ENCODE measurements at places on chromosomes 2 and 18.
A peak's percentile ranks its signal among the peaks of the same experiment; 100 is the strongest.

DNA sequence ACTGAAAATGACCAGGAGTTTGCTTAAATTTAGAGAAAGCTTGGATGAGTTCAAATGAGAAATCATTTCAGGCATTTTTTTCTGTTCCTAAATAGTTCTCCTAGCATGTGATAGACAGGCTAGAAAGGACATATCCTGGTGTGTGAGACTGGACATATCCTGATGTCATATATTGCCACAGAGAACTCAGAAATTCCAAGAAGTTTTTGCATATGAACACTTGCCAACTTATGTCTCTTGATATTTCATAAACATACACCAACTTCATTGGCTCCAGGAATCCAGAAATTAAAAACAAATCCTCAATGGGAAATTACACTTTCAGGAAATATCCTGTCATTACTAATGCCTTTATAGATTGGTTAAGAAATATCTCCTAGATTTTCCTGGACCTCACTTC, 2.9 kb upstream of the SERPINB4 start:
- DNase-seq: peak; percentile 7

- DNase-seq: peak; percentile 51
These were observed 85.0 kb upstream of the TACR1 start for GRCh38 chr2:75284345-75284744.

GRCh38 chr2:224860786-224861185, 144.6 kb upstream of the CCDC195 start:
- DNase-seq: no peak

- no peak for DNase-seq
These were observed 246.2 kb downstream of the SOCS6 start for GRCh38 chr18:70535041-70535440.

DNA sequence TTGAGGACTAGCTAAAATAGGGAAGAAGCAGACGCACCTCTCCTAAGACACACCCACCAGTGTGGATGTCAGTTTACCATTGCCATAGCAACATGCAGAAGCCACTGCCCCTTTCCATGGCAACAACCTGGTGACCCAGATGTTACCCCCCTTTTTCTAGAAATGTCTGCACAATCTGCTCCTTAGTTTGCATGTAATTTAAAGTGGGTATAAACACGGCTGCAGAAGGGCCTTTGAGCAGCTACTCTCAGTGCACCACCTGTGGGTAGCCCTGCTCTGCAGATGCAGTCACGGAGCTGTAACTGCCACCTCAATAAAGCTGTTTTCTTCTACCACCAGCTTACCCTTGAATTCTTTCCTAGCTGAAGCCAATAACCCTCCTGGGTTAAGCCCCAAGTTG, 87.1 kb downstream of the FBXO15 start:
- no peak for DNase-seq

DNA sequence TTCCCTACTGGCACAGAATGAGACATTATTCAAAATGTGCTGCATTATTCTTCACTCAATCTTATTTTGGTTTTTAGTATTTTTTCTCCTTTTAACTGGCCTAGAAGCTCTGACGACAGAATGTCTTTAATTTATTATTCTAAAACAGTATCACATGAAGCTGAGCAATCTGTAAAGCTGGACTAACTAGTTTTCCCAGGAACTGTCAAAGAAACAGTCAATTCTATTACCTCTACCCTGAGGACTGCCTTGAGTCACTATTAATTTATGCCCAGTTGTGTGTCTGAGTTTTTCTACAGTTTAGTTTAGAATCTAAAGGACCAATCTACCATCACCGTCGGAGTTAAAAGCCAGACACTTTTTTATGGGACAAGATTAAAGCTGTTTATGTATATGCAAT, 31.6 kb downstream of the MBD2 start:
- no peak for DNase-seq

DNA sequence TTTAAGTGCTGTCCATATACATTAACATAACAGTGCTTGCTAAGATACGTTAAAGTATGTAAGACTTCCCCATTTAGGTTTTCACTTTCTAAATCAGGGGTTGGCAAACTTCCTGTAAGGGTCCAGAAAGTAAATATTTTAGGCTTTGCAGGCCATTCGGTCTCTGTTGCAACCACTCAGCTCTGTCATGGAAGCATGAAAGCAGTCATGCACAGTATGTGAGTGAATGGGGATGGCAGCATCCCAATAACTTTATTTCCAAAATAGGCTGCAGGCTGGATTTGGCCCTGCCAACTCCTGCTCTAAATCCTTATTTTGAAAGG, 128.7 kb downstream of the PLA2R1 start:
- peak; percentile 78 for DNase-seq

GRCh38 chr2:12761104-12761503, 44.4 kb downstream of the TRIB2 start:
- DNase-seq: no peak

DNA sequence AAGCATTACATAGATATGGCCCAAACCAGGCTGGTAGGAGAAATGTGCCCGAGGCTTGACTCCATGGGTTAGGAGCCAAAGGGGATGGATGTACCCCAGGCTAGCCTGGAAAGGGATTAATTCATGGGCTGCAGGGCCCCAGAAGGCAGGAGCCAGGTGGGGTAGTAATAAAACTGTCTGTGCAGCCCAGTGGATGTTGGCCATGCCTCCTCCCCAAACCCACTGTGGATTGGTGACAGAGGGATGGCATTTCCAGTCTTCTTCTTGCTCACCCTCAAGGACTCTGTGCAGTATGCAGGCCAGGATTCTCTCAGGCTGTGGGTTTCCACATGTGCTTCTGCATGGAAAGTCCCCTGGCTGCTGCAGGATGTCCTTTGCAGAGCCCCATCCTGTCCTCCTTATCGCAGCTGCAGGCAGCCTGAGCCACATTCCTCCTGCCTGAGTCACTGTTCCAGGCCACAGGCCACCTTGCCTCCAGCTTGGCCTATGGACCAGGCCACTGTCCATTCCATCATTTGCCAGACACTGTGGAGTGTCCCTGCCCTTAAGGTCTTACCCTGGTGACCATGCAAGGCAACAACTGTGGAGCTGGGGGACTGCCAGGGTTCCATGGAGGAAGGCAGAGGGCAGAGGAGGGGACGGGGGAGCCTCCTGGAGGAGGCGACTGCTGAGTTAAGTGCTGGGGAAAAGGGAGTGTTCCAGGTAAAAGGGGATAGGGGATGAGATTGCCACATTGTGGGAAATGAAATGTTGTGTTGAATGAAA, 38.9 kb downstream of the INO80C start:
- peak; percentile 69 for DNase-seq

DNA sequence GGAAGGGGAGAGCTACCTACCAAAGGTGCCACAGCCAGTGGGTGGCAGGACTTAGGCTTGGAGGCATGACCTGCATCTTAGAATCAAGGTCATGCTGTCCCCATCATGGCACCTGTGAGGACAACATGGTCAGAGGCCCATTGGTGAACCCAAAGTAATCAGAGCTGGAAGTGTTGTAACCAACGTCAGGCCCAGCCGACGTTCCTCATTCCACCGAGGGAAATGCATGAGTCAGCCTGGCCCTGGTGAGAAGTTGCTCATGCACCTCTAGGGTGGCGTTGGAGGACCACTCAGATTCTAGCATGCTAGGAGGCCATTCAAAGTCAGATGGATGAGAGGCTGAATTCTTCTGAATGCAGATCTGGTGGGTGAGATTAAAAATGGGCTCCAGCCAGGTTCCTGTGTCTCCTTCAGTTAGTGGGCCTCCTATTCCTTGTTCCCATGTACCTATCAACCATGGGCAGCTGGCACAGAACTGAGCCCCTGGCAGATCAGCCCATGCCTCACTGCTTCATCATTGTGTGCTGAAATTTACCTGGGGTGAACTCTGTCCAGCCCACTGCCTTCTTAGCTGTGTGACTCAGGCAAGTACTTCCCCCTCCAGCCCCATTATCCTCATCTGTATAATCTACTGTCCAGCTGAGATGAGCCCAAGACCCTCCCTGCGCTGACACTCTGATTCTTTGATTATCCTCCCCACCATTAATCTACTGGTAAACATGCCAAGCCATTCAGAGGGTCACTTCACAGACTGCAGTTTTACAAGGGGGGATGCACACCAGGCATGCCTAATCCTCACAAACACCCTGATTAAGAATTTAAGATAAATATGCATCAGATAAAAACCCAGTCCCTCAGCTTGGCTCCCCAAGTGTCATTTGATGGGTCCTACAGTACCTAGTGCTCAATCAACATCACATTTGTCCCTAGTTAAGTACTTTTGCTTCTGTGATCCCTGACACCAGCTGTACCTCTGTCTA, 14.0 kb downstream of the SLC14A2 start:
- DNase-seq: peak; percentile 83

- DNase-seq: no peak
These were observed 638.4 kb upstream of the POU3F3 start for GRCh38 chr2:104215269-104216161.

DNA sequence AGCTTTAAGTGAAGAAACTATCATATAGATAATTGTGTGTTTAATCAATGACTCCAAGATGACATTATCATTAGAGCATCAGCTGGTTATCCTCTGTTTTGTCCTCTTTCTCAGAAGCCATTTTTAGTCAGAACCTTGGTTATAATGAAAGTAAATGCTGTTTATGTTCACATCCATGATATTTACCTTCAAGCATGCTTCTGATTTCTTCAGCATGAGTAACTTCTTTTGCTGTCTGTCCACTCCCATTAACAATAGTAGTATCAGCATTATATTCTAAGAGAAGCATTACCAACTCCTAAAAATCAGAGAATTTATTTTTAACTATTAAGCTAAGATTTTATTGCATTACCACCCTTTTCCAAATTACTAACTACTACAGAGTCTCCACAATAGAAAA, 56.3 kb downstream of the OSBPL1A start:
- DNase-seq: no peak

GRCh38 chr2:21620771-21621170, 497.0 kb downstream of the TDRD15 start:
- no peak for DNase-seq

GRCh38 chr2:14232217-14232616, 400.3 kb upstream of the LRATD1 start:
- DNase-seq: no peak

DNA sequence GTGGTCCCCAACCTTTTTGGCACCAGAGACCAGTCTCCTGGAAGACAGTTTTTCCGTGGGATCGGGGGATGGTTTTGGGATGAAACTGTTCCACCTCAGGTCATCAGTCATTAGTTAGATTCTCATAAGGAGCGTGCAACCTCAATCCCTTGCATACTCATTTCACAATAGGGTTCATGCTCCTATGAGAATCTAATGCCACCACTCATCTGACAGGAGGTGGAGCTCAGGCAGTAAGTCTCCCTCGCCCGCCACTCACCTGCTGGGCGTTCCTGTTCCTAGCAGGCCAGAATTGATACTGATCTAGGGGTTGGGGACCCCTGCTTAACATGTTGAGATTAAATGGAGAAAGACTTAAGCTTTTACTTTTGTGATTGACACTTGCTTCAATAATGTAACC, 9.9 kb downstream of the NABP1 start:
- DNase-seq: no peak

GRCh38 chr2:225454412-225454811, 54.9 kb downstream of the NYAP2 start:
- no peak for DNase-seq

DNA sequence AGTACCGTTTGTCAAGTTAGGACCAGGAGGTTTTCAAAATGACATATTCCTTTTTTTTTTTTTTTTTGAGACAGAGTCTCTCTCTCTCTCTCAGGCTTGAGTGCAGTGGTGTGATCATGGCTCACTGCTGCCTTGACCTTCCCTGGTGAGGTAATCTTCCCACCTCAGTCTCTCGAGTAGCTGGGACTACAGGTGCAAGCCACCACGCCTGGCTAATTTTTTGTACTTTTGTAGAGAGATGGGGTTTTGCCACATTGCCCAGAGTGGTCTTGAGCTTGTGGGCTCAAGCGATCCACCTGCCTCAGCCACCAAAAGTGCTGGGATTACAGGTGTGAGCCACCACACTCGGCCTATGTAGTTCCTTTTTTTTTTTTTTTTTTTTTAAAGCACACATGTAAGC, 127.9 kb upstream of the SEC11C start:
- DNase-seq: no peak

GRCh38 chr2:191041418-191042161, 27.6 kb upstream of the STAT1 start:
- no peak for DNase-seq

- peak; percentile 14 for DNase-seq
These were observed 198.3 kb upstream of the NABP1 start for GRCh38 chr2:191479680-191480023.

- no peak for DNase-seq
These were observed 103.1 kb downstream of the CERS6 start for GRCh38 chr2:168559187-168559586.

All from inflammatory macrophage treated with lipopolysaccharide for 1 hour (primary cell).